ENCODE measurements at places on chromosomes 16 and 17.

- no peak for DNase-seq
These were observed 14.0 kb upstream of the TEX2 start for GRCh38 chr17:64276961-64277505.

GRCh38 chr17:74539281-74539820, 6.6 kb downstream of the CD300C start:
- DNase-seq: no peak

GRCh38 chr17:5466295-5466694, 2.5 kb downstream of the DHX33 start:
- DNase-seq: no peak

- DNase-seq: no peak
These were observed 5.8 kb downstream of the SLC5A2 start for GRCh38 chr16:31488468-31489297.

- DNase-seq: no peak
These were observed 45.2 kb upstream of the DHX40 start for GRCh38 chr17:59520251-59520650.

GRCh38 chr16:81473066-81473488, 28.5 kb downstream of the CMIP start:
- DNase-seq: no peak

DNA sequence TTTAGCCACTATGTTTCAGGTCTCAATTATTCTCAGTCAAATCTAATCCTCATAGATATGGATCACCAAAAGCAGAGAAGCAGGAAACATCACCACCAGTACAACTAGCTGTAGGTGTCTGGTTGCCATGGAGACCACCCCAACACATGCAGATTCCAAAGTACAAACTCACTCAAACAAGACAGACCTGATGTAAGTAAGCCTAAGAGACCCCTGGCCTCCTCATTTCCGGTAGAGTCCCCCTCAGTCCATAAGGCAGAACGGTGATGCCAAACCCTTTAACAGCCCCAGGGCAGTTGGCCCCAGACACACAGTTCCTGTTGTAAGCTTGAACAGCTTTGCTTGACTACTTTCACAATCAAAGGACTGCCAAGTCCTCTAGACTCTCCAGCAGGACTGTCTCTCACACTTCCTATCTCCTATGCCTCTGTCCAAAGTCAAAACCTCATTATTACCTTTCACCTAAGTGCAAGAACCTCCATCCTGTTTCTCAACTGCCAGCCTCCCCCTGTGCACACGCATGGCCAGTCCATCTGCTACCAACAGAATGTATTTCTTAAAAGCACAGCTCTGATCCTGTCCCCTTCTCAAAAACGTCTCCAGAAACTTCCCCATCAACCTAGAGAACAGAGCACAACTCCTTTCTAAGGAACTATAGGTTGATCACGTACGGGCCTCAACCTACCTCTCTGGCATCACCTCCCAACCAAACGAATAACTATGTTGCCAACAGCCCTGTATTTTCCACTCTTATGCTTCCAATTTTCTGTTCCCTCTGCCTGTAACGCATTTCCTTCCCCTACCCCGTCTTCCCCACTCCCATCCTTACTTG, 23.9 kb downstream of the SLC39A11 start:
- DNase-seq: no peak
